ENCODE measurements at places on chromosomes 5 and 9. TPM values are rescaled to one million over a fixed set of nuclear protein-coding genes. Genes with fewer than 3 reads are reported as not detected.

DNA sequence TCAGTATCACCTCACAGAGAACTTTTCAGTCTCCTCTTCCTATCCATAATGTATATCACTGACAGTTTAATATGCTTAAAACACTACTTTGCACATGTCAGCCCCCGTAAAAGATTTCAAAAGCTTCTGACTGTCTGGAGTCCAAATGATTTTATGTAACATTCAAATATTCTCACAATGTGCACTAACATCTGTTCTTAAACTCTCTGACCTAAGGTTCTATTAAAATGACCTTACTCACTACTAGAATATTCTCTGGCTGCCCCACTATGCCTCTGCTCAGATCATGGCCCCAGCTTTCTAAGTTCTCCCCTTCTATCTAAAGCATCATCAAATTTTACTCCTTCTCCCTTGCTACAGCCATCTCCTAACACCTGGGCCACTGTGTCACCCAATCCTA lies 52.5 kb downstream of the AP3B1 start:
- no peak overlapping the region for H3K4me3 ChIP-seq
- H3K27ac ChIP-seq: no peak overlapping the region
- DNase-seq: no peak
- peaks cover 12% of the 10 kb centered on the region for H3K36me3 ChIP-seq
- no peaks in the 10 kb centered on the region for H3K4me1 ChIP-seq

DNA sequence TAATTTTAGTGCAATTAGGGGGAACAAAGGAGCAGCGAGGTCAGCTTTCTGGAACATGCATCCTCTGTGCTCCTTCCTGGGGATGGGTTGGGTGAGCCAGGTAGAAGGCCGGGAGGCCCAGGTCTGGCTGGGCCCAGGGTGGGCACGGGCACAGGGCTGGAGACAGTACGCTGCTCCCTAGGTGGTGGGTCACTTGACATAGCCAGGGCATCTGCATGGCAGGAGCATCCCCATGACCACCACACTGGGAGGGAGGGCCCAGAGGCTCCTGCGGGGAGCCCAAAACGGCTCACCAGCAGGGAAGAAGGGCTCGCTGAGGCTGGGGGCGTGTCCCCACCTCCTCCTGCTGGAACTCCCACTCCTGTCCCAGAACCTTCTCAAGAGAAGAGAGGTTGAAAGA lies 216.8 kb downstream of the NXNL2 start:
- H3K27ac ChIP-seq: no peak overlapping the region
- no peaks in the 10 kb centered on the region for H3K4me1 ChIP-seq
- DNase-seq: no peak
- H3K36me3 ChIP-seq: no peaks in the 10 kb centered on the region

GRCh38 chr5:168110384-168110783 lies 181.1 kb upstream of the WWC1 start:
- H3K27ac ChIP-seq: no peak overlapping the region
- no peaks in the 10 kb centered on the region for H3K27me3 ChIP-seq
- no peaks in the 10 kb centered on the region for H3K4me1 ChIP-seq
- no peaks in the 10 kb centered on the region for H3K36me3 ChIP-seq

GRCh38 chr5:180210961-180211760 lies 2.1 kb upstream of the RASGEF1C start:
- H3K36me3 ChIP-seq: no peaks in the 10 kb centered on the region
- peaks cover 3% of the 10 kb centered on the region for H3K4me1 ChIP-seq
- DNase-seq: no peak

- no peak overlapping the region for H3K27ac ChIP-seq
- no peaks in the 10 kb centered on the region for H3K4me1 ChIP-seq
- no peak overlapping the region for H3K4me3 ChIP-seq
- no peaks in the 10 kb centered on the region for H3K36me3 ChIP-seq
Observed at GRCh38 chr5:104178829-104179456, 616.4 kb upstream of the NUDT12 start.

MRPL36 gene
- total RNA-seq: 74.1 TPM

GRCh38 chr5:131366428-131366827 lies 102.6 kb downstream of the CDC42SE2 start:
- peaks cover 5% of the 10 kb centered on the region for H3K36me3 ChIP-seq
- H3K27me3 ChIP-seq: no peaks in the 10 kb centered on the region
- peaks cover 6% of the 10 kb centered on the region for H3K4me1 ChIP-seq
- no peak overlapping the region for H3K27ac ChIP-seq

All from thymus (tissue), 14 donors.